ENCODE measurements at places on chromosomes 1 and 21. TPM values are rescaled to one million over a fixed set of nuclear protein-coding genes. Genes with fewer than 3 reads are reported as not detected.
A peak's percentile ranks its signal among the peaks of the same experiment; 100 is the strongest.

DNA sequence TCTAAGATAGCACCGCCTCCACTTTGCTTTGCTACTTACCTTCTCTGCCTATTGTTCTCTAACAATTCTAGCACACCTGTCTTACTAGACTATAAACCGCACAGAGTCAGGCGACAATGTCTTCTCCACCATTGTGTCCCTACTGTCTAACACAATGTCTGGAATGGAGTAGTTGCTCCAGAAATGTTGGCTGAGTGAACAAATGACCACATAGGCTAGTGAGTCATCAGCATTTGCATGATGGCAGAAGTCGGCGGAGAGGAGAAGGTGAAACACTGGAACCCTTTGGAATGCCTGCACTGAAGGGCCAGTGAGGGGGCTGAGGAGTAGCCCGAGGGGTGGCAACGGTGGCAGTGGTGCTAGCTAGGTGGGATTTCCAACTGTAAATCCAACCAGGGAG is 14.0 kb upstream of the PABPC4 start:
- H3K27ac ChIP-seq, result no peak overlapping the region
- DNase-seq, result no peak
- no peaks in the 10 kb centered on the region for H3K4me1 ChIP-seq

DNA sequence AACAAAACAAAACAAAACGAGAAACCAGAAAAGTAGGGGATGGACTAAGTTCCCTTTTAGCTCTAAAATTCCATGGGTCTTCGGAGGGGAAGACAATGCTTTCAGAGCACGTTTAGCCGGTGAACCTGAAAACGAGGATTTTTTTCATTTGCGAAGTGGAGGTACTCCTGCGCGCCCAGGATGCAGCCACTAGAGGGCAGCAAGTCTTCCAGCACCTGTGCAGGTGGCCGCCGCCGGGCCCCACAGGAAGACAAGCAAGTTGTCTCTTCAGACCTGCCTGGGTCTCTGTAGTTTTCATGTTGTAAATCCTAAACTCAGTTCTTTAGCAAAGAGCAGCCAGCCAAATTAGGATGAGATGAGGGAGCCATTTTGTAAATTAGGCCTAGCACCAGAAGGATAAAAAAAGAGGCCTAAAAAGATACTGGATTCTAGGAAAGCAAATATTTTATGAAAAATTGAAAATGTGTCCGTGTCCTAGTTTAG is 17.7 kb upstream of the SNX27 start:
- H3K27ac ChIP-seq, result no peak overlapping the region
- peaks cover 9% of the 10 kb centered on the region for H3K4me1 ChIP-seq
- H3K36me3 ChIP-seq, result no peaks in the 10 kb centered on the region
- H3K27me3 ChIP-seq, result peaks cover 12% of the 10 kb centered on the region

DNA sequence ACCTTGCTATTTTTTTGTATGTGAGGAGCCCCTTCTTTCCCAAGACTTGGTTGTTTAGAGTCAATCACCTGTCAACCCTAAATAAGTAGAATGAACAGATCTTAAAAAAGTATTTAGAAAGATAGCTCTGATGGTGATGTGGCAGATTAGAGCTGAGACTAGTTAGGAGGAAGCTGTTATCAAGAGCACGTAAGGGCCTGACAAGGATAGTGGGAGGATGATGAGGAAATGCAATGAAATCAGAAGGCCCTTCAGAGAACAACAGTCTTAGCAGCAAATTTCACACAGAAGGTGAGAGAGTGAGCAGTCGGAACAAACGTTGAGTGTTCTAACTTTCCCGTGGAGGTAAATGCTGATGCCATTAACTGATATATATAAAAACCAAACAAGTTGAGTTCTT is 15.9 kb upstream of the S1PR1 start:
- H3K27me3 ChIP-seq, result no peaks in the 10 kb centered on the region
- no peak for DNase-seq
- no peak overlapping the region for H3K4me3 ChIP-seq

DNA sequence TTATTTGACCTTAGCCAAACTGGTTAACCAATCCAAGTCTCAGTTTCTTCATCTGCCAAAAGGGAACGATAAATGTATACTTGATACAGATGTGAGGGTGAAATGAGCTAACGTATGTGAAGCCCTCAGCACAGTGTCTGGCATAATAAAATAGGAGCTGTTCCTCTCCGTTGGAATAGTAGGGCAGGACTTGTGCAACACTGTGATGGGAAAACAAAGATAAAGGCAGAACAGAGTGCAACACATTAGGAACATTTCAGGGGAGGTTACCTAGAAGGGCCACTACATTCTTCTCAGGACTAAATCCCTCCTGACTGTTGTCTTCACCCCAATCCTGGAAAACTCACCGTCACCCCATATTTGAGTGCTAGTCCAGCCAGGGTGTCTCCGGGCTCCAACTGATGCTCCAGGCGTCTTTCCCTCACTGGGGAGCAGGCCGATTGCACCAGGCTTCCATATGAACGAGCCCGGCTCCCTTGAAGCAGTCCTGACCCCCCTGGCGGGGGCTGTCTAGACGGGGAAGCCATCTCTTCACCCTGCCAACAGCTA is 896 bp downstream of the LYSMD1 start:
- H3K4me1 ChIP-seq, result peaks cover 46% of the 10 kb centered on the region
- H3K4me3 ChIP-seq, result peak overlapping the region; percentile 92
- DNase-seq, result no peak
- peak overlapping the region; percentile 94 for H3K27ac ChIP-seq
- H3K27me3 ChIP-seq, result no peaks in the 10 kb centered on the region
- peaks cover 51% of the 10 kb centered on the region for H3K36me3 ChIP-seq

Gene DNASE2B
- total RNA-seq, result not detected

Gene ABCA4
- not detected for total RNA-seq

Gene PM20D1
- total RNA-seq, result 0.16 TPM
